ENCODE measurements at places on chromosomes 5 and 9. TPM values are rescaled to one million over a fixed set of nuclear protein-coding genes. Genes with fewer than 3 reads are reported as not detected.

DNA sequence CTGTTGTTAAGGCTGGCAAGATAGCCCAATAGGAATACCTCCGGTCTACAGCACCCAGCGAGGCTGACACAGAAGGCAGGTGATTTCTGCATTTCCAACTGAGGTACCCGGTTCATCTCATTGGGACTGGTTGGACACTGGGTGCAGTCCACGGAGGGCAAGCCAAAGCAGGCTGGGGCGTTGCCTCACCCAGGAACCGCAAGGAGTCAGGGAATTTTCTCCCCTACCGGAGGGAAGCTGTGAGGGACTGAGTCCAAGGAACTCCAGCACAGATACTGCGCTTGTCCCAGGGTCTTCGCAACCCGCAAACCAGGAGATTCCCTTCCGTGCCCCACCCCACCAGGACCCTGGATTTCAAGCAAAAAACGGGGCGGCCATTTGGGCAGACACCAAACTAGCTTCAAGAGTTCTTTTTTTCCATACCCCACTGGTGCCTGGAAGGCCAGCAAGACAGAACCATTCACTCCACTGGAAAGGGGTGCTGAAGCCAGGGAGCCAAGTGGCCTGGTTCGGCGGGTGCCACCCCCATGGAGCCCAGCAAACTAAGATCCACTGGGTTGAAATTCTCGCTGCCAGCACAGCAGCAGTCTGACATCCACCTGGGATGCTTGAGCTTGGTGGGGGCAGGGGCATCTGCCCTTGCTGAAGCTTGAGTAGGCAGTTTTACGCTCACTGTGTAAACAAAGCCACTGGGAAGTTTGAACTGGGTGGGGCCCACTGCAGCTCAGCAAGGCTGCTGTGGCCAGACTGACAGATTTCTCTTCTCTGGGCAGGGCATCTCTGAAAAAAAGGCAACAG, 647.2 kb downstream of the BNC2 start:
- H3K27me3 ChIP-seq = no peaks in the 10 kb centered on the region
- peaks cover 1% of the 10 kb centered on the region for H3K4me1 ChIP-seq
- no peak overlapping the region for H3K4me3 ChIP-seq
- no peaks in the 10 kb centered on the region for H3K36me3 ChIP-seq

DNA sequence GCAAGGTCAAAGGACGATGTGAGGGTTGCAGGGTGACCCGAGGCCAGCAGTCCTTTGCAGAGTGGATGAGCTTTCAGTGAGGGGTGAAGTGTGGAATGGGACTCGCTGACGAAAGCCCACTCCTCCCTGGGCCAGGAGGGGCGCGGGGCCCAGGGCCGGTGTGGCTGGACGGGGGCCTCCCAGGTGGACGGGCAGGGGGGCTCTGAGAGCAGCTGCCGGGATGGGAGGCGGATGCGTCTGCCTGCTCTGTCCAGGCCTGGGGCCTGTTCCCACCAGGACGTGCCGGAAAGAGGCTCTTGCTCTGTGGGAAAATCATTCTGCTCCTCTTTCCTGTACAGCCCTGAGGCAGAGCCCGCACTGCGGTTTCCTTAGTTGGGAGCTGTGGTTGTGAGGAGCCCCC, 24.3 kb downstream of the IRX4 start:
- H3K4me3 ChIP-seq = no peak overlapping the region
- no peaks in the 10 kb centered on the region for H3K36me3 ChIP-seq
- H3K27ac ChIP-seq = no peak overlapping the region
- DNase-seq = no peak
- H3K27me3 ChIP-seq = no peaks in the 10 kb centered on the region
- no peaks in the 10 kb centered on the region for H3K4me1 ChIP-seq

DNA sequence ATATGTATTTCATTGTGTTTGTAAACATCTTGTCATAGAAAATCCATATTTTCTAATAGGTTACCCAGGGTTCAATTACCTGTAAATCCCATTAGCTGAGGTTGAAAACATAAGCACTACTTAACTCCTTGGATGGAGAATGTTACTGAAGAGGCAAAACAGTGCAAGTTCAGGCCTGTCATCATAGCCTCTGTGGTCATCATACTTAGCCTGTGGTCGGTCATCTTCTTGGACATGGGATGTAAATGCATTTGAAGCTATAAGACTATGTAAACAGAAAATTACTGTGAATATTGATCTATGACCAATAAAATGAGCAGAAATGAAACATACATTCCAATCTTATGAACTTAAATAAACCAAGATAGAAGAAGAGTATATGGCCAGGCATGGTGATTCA, 164.7 kb downstream of the CHSY3 start:
- DNase-seq = no peak
- H3K4me3 ChIP-seq = no peak overlapping the region
- H3K4me1 ChIP-seq = peaks cover 7% of the 10 kb centered on the region
- no peaks in the 10 kb centered on the region for H3K36me3 ChIP-seq

DNA sequence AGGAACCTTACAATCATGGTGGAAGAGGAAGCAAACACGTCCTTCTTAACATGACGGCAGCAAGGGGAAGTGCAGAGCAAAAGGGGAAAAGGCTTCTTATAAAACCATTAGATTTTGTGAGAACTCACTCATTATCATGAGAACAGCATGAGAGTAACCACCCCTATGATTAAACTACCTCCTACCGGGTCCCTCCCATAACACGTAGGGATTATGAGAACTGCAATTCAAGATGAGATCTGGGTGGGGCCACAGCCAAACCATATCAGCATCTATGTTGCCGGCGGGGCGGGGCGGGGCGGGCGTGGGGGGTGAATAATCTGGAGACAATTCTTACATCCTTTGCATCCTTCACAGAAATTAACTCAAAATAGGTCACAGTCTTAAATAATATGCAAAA, 58.8 kb upstream of the GFPT2 start:
- no peak for DNase-seq
- no peaks in the 10 kb centered on the region for H3K36me3 ChIP-seq
- H3K4me3 ChIP-seq = no peak overlapping the region
- no peak overlapping the region for H3K27ac ChIP-seq
- H3K27me3 ChIP-seq = no peaks in the 10 kb centered on the region

- no peaks in the 10 kb centered on the region for H3K36me3 ChIP-seq
- H3K27me3 ChIP-seq = no peaks in the 10 kb centered on the region
- H3K4me1 ChIP-seq = peaks cover 7% of the 10 kb centered on the region
- H3K27ac ChIP-seq = peak overlapping the region; percentile 65
- DNase-seq = no peak
These were observed 116.8 kb upstream of the PAM start for GRCh38 chr5:102638316-102638715.

- no peaks in the 10 kb centered on the region for H3K4me1 ChIP-seq
- no peaks in the 10 kb centered on the region for H3K36me3 ChIP-seq
- DNase-seq = no peak
- no peak overlapping the region for H3K27ac ChIP-seq
- no peak overlapping the region for H3K4me3 ChIP-seq
These were observed 40.7 kb upstream of the HNRNPA0 start for GRCh38 chr5:137794863-137795262.

- no peaks in the 10 kb centered on the region for H3K27me3 ChIP-seq
- H3K27ac ChIP-seq = no peak overlapping the region
- no peak overlapping the region for H3K4me3 ChIP-seq
- no peak for DNase-seq
- no peaks in the 10 kb centered on the region for H3K36me3 ChIP-seq
- peaks cover 3% of the 10 kb centered on the region for H3K4me1 ChIP-seq
These were observed 32.6 kb upstream of the PRRC2B start for GRCh38 chr9:131361202-131361833.

- no peak overlapping the region for H3K4me3 ChIP-seq
- H3K27ac ChIP-seq = no peak overlapping the region
- no peaks in the 10 kb centered on the region for H3K4me1 ChIP-seq
These were observed 7.9 kb downstream of the GABBR2 start for GRCh38 chr9:98700801-98701200.

DNA sequence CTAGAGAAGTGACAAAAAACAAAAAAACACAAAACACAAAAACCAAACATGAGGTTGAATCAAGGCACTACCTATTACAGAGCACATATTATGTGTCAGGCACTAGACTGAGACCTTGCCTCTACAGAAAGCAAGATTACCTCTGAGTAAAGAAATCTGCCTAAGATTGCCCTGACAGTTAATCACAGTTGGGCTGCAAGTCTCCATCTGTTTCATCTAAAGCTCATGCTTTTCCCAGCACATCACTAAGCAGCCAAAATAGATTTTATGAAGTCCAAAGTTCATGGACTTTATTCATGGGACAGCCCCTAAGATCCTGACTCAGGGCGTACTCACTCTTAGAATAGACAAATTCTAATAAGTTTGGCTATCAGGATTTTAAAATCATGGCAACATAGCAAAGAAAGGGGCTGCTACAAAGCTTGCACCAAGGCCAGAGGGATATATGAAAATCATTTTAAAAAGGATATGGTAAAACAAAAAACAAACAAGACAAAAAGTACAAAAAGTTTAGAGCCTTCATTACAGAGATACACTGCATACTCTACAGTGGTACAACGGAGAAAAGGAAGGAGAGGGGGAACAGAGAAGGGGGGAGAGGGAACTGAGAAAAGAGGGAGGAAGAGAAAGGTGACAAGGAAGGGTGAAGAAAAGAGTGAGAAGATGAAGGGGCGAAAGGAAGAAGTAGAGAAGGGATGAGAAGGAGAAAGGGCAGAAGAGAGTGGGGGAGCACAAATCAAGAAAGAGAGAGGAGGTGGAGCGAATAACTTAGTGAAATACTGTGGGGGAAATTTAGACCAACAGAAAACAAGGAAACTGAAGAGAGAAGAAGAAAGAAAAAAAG, 58.2 kb downstream of the RICTOR start:
- no peak for DNase-seq
- H3K4me1 ChIP-seq = peaks cover 37% of the 10 kb centered on the region
- H3K36me3 ChIP-seq = peaks cover 4% of the 10 kb centered on the region

GRCh38 chr5:159861086-159861485, 55.2 kb upstream of the ADRA1B start:
- H3K4me3 ChIP-seq = no peak overlapping the region
- H3K36me3 ChIP-seq = no peaks in the 10 kb centered on the region
- no peak for DNase-seq
- no peak overlapping the region for H3K27ac ChIP-seq
- no peaks in the 10 kb centered on the region for H3K27me3 ChIP-seq

GRCh38 chr9:27125030-27125429, 16.0 kb downstream of the TEK start:
- H3K4me3 ChIP-seq = no peak overlapping the region
- H3K27me3 ChIP-seq = no peaks in the 10 kb centered on the region
- peak; percentile 4 for DNase-seq
- no peaks in the 10 kb centered on the region for H3K36me3 ChIP-seq
- no peak overlapping the region for H3K27ac ChIP-seq
- no peaks in the 10 kb centered on the region for H3K4me1 ChIP-seq

DNA sequence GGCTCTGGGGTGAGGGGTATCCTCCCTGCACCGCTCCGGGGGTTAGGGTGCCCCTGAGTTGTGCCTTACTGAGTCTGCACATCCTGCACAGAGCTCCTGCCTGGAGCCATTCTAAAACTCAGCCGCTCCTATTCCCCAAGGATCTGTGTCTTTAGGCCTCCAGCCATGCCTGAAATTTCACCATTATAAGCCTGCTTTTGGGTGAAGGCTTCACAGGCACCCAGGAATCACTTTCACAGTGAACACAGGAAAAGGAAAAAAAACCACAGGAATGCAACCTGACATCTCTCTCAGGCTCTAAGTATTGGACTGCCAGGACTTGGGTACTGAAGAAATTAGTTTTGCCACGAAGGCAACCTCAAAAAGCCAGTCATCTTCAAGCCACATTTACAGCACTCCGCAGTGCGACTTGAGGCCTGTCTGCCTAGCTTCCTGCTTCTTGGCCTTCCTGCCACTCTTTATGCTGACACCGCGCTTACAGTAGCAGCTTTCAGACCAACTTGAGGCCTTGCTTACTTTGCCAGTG, 30.9 kb downstream of the GALNT10 start:
- DNase-seq = no peak
- H3K27ac ChIP-seq = peak overlapping the region; percentile 58
- H3K36me3 ChIP-seq = no peaks in the 10 kb centered on the region
- H3K4me3 ChIP-seq = no peak overlapping the region
- peaks cover 37% of the 10 kb centered on the region for H3K4me1 ChIP-seq
- no peaks in the 10 kb centered on the region for H3K27me3 ChIP-seq

GRCh38 chr5:104082754-104083153, 520.2 kb upstream of the NUDT12 start:
- H3K27me3 ChIP-seq = no peaks in the 10 kb centered on the region
- H3K4me3 ChIP-seq = no peak overlapping the region
- H3K36me3 ChIP-seq = no peaks in the 10 kb centered on the region
- DNase-seq = no peak
- H3K27ac ChIP-seq = no peak overlapping the region
- no peaks in the 10 kb centered on the region for H3K4me1 ChIP-seq

DNA sequence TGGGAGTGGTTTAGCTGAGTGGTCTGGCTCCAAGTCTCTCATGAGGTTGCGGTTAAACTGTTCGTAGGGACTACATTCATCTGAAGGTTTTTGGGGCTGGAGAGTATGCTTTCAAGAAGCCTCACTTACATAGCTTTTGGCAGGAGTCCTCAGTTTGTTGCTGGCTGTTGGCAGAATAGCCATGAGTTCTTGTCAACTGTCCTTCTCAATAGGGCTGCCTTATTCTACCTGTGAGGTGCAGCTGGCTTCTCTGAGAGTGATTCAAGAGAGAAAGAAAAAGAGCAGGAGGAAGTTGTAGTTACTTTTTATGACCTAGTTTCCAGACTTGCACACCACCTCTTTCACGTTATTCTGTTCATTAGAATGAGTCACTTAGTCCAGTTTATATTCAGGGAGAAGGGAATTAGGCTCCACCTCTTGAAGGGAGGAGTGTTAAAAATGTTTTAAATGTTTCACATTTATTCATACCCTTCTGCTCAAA, 33.2 kb downstream of the YTHDC2 start:
- no peaks in the 10 kb centered on the region for H3K27me3 ChIP-seq
- peaks cover 19% of the 10 kb centered on the region for H3K36me3 ChIP-seq
- no peaks in the 10 kb centered on the region for H3K4me1 ChIP-seq
- no peak overlapping the region for H3K27ac ChIP-seq

DNA sequence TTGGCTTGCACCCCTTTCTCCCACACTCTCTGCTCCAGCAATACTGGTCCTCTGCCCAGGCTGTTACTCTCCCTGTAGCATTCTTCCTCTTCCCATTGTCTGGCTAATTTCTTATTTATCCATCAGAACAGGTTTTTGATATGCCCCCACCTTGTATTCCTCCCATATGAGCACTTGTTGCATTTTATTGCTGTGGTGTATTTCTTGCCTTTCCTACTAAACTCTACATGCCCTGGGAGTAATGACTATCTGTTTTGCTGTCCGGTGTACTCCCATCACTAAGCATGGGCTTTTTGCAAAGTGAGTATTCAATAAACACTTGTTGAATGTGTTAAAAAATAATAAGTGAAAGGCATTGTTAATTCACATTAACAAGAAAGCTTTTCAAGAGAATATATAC, 104.3 kb upstream of the RANBP3L start:
- DNase-seq = no peak
- H3K36me3 ChIP-seq = no peaks in the 10 kb centered on the region

DNA sequence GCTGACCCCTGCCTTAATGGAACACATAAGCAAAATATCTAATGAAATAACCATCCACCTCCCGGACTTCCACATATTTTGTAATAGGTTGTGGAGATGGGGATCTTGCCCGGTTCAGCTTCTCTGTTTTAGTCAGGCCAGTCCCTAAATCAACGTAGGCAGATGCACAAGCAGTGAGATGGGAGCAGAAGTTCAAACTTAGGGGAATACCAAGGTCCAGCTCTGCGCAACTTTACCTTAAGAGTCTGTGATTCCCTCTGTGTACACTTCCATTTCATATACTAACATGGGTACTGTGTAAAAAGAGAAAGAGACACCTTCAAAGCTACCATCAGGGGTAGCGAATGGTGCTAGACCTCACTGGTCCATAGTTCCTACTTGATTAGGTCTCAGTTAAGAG, 110.9 kb downstream of the NTRK2 start:
- no peaks in the 10 kb centered on the region for H3K36me3 ChIP-seq
- H3K4me1 ChIP-seq = peaks cover 8% of the 10 kb centered on the region
- H3K27me3 ChIP-seq = no peaks in the 10 kb centered on the region
- no peak overlapping the region for H3K27ac ChIP-seq
- no peak overlapping the region for H3K4me3 ChIP-seq

PCDH1 gene
- total RNA-seq = 43.4 TPM

NR5A1 gene
- not detected for total RNA-seq
